Type B pancreatic cell (in vitro differentiated cells): ENCODE measurements at places on chromosomes 11 and 22.

- DNase-seq, result no peak
Measured at GRCh38 chr11:134541355-134541754, 129.3 kb upstream of the B3GAT1 start.

- DNase-seq, result no peak
Measured at GRCh38 chr11:46363455-46364005, 16.3 kb downstream of the DGKZ start.

DNA sequence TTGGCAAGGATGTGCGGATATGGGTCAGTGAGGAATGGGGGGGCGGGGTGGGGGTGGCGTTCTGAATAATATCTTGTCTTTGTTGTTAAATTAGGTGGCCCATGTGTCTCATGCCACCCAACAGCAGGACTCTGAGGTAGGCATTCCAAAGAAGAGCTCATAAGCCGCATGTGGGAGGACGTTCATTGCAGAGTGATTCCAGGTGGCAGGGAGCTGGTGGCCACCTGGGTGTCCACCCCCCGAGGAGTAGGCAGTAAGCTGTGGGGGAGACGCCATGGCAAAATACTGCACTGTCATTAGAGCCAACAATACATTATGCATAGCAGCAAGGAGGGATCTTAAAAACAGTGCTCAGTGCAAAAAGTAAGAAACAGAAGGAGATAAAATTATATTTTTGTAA, 14.3 kb upstream of the CAPN5 start:
- no peak for DNase-seq

DNA sequence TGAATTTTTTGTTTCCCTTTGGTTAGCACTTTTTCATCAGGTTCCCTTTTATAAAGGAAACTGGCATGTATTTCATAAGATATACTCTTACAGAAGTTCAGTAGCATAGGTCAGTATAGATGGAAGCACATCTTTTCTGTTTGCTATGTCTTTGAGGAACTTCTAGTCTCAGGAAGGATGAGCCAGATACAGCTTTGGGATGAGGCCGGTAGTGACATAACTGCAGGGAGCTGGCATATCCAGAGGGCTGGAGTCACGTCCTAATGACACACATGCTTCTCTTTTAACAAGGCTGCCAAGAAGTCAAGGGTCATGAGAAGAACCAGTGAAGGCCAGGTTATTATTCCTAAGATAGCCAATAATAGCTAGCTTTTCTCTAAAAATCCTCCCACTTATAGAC, 33.3 kb upstream of the ADSL start:
- DNase-seq, result no peak

- DNase-seq, result no peak
Measured at GRCh38 chr11:18330921-18331320, 8.6 kb downstream of the GTF2H1 start.
